ENCODE measurements at places on chromosomes 6 and 20.

DNA sequence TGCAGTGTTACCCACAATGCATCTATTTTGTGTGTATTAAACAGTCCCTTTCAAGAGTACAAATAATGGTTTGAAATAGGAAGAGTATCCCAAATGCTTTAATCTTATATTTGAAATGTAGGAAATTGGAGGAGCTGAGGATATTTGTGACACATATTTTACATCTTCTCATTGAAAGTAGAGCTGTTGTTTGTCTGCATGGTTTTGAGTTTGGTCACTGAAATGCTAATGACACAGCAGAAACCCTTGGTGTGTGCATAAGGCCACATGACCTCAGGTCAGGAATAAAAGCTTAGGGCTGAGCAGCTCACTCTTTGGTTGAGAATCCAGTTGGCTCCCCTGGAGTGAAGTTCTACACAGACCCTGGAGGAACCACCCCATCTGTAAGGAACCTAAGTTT is 49.8 kb downstream of the TPD52L1 start:
- DNase-seq: no peak

DNA sequence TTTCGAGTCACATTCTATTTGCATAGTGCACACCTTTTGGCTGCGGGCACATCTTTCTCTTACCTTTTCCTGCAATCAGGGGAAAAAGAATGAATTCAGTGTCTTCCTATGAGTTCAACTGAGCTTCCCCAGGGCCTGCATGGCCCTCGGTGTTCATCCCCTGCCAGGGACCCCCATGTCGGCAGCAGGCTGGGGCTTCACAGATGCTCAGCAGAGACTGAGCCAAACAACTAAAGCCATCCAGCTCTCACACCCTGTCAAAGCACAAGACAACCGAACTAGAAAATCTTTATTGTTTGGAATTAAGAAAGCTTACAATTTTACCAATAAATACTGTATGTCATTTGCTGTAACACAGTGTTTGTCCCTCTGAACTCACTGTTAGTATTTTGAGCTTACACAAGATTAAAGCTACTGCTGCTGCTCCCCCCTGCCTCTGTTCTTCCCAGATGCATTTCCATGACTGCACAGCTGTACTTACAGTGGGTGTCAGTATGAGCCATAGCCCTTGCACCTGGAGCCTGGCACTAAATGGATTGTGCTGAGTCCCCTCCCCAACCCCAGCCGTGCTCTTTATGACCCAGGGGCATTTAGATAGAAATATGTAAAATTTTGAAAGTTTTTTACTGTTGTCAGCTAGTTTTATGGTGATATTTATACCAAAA is 205.8 kb downstream of the TMEM242 start:
- no peak for DNase-seq

- DNase-seq: no peak
These were observed 1224.8 kb upstream of the EYS start for GRCh38 chr6:66931787-66932186.

- DNase-seq: no peak
These were observed 245.8 kb downstream of the PKHD1 start for GRCh38 chr6:51841626-51842025.

GRCh38 chr6:109299776-109300564 is 82.3 kb downstream of the CD164 start:
- no peak for DNase-seq

DNA sequence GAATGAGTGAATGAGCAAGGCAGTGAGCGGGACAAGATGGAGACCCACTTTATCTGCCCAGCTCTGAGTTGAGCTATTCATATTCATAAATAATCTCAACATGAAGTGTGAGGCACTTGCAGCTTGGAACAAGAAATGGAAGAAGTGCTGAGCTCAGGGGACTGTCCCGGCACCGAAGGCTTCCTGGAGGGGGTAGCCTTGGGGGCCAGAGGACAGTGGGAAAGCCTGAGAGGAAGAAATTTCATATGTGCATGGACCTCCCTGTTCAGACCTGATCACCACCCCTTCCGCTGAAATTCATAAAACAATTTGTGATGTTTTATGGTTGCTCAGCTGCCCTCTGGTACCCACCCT is 103.2 kb downstream of the TOX2 start:
- no peak for DNase-seq

GRCh38 chr20:58102744-58103516 is 125.5 kb downstream of the ANKRD60 start:
- peak; percentile 6 for DNase-seq

DNA sequence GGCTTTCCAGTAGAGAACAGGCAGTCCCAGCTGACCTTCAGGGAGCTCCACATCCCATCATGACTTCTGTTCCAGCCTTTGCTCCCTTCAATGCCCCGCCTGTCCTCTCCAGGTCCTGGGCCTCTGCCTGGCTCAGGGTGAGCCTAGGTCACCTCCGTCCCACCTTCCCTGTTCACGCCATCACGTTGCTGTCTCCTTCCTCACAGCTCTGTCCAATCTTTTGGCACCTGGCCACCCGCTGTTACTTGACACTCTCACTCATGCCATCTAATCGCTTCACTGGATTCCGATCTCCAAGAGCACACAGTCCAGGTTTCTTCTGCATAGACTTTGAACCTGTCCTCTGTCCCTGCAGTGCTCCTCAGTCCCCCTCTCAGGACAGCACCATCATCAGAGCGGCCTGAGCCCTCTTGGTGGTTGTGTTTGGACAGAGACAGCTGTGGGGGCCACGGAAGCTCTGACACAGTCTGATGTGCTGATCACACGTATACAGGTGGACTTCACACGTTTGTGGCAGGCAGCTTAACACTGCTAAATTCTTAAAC is 34.7 kb upstream of the TIAM2 start:
- DNase-seq: no peak

GRCh38 chr6:28742668-28743270 is 181.0 kb downstream of the TRIM27 start:
- no peak for DNase-seq

DNA sequence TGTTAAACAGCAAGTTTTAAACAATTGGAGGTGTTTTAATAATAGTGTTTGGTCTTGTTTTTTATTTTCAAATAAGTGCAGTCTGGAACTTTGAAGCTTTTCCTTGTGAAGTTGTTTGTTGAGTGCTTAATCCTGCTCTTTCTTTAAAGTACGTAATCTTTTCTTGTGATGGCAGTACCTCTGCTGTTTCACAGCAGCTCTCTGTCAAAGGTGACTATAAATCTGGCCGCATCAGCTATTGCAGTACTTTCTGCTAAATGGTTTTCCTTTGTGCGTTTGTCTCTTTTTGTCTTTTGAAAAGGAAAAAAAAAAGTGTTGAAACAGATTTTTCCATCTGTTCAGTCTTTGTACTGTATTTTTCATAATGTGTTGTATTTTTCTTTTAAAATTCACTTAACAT is 12.7 kb downstream of the STXBP5 start:
- no peak for DNase-seq

DNA sequence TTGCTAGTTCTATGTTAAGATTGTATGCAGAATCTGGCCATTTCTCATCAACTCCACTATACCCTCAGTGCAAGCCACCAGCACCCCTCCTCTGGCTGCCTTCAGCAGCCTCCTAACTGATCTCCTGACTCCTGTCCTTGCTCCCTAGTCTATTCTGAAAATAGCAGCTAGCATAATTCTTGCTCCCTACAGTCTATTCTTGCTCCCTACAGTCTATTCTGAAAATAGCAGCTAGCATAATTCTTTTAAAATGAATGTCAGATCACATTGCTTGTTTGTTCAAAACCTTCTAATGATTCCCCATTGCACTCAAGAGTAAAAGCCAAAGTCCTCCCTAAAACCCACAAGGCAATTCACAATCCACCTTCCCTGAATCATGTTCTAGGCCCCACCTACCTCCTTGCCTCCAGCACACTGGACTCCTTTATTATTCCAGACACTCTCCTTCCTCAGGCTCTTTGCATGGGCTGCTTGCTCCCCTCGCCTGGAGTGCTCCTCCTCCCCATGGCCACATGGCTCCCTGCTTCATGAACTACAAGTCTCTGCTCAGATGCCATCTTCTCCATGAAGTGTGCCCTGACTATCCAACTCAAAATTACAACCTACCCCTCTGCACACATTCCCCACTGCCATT is 164.2 kb upstream of the TNFAIP3 start:
- DNase-seq: no peak

GRCh38 chr6:34362909-34363680 is 29.4 kb downstream of the NUDT3 start:
- DNase-seq: no peak

DNA sequence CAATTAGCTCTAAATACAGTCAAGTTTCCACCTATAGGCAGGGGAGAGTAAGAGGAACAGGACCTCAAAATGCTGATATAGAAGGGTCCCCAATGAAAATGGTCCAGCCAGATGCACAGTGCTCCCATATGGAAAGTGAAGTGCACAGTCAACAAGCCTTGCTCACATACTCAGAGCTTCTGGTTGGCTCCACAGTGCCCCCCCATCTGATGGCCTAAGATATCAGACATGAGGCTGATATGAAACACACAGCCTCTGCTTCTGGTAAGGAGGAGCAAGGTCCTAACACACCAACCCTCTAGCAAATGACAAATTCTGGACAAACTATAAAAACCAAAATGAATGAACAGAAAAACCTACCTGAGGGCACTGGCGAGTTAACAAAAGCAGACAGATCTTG is 111.4 kb upstream of the EMILIN3 start:
- no peak for DNase-seq

DNA sequence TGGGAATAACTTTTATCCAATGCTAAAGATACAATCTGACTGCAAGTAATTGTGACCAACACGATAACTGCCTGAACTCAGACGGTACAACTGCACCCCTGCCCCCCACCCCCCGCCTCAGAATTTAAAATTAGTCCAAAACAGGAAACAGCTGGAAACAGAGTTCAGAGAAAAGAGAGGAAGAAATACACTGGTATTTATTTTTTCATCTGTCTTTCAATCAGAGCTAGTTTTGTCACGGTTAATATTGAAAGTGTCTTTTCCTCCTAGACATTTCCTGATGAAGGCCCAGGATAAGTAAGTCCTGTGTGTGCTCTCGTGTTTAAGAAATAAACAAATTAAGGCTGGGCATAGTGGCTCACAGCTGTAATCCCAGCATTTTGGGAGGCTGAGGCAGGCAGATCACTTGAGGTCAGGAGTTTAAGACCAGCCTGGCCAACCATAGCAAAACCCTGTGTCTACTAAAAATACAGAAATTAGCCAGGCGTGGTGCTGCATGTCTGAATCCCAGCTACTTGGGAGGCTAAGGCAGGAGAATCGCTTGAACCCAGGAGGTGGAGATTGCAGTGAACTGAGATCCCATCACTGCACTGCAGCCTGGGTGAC is 21.5 kb downstream of the ACSS1 start:
- DNase-seq: no peak

DNA sequence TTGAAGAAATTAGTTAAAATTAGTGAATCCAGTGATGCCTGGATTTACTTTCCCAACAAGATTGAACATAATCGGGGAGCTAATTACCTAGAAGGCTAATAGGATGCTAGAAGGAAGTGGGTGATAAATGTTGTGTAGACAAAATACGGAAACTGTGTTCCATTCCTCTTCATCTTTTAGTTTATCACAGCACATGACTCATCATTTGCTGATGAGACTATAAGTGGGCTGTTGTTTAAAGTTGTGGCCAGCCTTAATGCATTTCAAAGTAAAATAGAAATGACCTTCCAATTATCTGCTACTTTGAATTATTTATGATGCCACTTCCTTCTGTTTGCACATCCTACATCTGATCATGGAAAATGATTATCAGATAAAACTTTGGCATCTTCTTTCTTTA is 43.4 kb downstream of the OGFRL1 start:
- no peak for DNase-seq

- DNase-seq: no peak
These were observed 75.3 kb downstream of the ANKRD60 start for GRCh38 chr20:58153121-58153520.

DNA sequence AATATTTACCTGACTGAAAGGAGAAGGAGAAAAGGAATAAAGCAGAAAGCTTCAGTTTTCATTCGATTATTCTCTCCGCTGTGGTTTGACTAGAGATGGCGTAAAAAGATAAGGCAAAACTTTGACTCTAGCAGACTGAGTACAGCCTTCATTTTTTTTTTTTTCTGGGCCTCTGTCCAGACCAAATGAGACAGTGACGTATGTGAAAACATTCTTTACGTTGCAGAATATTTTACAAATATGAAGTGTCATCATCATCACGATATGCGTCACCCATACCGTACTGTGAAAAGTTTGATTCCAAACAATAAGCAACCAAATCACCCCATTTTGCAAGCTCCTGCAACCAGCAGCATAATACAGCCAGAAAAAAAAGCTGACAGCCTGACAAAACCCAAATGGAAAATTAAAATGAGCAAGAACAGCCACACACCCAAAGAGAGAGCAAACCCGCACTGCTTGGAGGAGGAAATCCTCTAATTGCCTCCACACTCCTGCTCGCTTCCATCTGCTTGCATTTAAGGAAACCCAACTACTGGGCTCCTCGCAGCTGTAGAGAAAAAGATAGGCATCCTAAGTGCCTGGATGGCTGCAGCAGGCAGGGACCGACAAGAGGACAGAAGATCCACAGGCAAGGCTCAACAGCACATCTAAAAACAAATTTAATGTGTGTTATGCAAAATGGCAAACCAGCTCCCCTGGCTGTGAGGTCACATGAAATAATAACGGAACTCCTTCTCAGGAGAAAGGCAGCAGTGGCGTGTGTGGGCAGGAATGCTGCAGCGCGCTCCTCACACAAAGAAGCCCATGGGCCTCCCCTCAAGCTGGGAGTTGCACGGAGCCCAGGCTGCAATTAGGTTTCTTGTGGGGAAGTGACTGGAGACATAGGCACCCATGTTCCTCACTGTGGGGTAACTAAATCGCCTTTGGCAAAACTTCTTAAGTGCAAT is 113.1 kb downstream of the FYN start:
- DNase-seq: peak; percentile 46

- DNase-seq: no peak
These were observed 126.7 kb downstream of the RTN4IP1 start for GRCh38 chr6:106502559-106502958.

GRCh38 chr6:65799389-65799788 is 92.4 kb upstream of the EYS start:
- no peak for DNase-seq

- DNase-seq: no peak
These were observed 33.1 kb upstream of the FBXL4 start for GRCh38 chr6:98980819-98981218.

- no peak for DNase-seq
These were observed 495.5 kb upstream of the MAP3K7 start for GRCh38 chr6:91082311-91082832.

- no peak for DNase-seq
These were observed 57.2 kb downstream of the IL20RA start for GRCh38 chr6:136987526-136987925.

DNA sequence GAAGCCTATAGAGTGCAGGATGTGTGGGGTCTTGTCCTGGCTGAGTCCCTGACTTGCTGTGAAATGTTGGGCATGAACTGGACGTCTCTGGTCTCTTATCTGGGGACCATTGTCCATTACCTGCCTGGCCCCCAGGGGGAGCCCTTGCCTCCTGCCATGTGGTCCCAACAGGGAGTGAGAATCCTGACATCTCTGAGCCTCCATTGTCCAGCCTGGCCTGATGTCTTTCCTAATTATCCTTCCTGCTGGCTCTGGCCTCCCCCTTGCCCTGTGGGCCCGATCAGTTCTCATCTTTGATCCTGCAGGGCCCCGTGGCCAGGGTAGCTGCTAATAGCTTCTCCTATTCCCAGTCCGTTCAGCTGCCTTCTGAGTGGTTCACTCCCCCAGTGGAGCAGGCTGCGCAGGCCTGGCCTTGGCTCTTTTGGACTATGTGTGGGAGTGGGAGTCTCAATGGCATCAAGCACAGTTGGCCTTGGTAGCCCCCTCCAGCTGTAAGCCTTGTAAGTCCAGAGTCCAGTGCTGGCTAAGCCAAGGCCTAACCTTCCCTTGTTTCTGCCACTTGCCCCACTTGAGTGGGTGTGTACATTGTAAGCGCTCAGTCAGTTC is 77.9 kb upstream of the RALY start:
- peak; percentile 66 for DNase-seq

GRCh38 chr20:2817891-2818595 is 1.9 kb downstream of the TMEM239 start:
- no peak for DNase-seq
